ENCODE measurements at places on chromosomes 4 and X.

GRCh38 chrX:118720058-118720707 lies 7.2 kb upstream of the IL13RA1 start:
- DNase-seq, result no peak

DNA sequence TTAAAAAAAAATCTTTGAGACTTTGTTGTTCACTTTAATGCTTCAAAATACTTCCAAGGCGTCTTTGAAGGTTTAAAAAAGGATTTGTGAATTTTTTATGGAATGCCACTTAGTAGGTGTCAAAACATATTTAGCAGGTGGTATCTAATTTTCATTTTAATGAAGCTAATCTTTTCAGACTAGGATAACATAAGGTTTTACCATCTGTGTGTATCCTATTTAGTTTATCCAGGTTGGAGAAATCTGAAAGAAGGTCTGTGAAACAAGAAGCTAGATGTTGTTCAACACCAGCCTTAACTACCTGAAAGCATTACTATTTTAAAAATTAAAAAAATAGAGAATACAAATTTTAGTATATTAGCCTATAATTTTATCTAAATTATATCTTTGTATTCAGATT lies 193.4 kb downstream of the GRID2 start:
- no peak for DNase-seq

GRCh38 chr4:41611881-41612871 lies 74.2 kb downstream of the LIMCH1 start:
- DNase-seq, result no peak

GRCh38 chrX:40380655-40381488 lies 199.9 kb upstream of the ATP6AP2 start:
- DNase-seq, result no peak

GRCh38 chr4:80026100-80026499 lies 46.9 kb downstream of the ANTXR2 start:
- DNase-seq, result no peak

DNA sequence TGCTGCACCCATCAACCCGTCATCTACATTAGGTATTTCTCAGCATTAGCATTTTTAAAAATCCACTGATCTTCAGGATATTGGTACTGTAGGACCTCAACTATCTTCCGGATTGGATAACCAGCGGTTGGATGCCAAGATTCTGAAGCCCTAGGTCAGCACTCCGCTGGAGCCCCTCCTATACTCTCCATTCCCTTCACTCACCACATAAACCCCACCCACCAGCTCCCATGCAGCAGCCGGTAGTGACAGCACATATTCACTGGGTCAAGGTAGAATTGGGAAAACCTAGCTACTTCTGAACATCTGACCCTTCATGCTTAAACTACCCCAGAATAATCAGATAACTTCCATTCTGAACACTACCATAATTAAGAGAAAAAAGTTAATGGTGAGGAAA lies 134.9 kb downstream of the CORIN start:
- no peak for DNase-seq

GRCh38 chr4:38861791-38862190 lies 5.2 kb upstream of the TLR6 start:
- DNase-seq, result no peak

GRCh38 chrX:118423558-118423957 lies 72.1 kb upstream of the DOCK11 start:
- no peak for DNase-seq

DNA sequence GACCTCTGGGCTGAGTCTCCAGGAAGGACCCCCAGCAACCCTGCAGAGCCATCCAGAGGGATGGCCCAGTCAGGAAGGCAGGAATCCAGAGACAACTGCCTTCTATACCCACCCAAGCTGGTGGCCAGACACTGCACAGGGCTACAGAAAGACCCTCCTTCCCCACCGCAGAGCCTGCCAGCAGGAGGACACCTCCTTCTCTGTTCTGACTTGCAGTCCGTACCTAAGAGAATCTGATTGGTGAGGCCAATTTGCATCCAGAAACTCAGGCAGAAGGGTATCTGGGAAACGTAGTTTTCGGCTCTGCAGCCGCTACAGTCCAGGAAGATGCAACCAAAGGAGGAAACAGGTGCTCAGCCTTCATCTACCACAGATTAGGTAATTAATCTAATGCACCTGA lies 155.4 kb upstream of the FRG1 start:
- DNase-seq, result no peak

GRCh38 chr4:93317057-93317456 lies 511.5 kb upstream of the ATOH1 start:
- no peak for DNase-seq

GRCh38 chr4:155353923-155354540 lies 22.7 kb downstream of the MAP9 start:
- DNase-seq, result no peak

GRCh38 chr4:151678048-151678872 lies 82.5 kb downstream of the GATB start:
- DNase-seq, result no peak

GRCh38 chrX:137998619-137999018 lies 432.7 kb downstream of the ZIC3 start:
- no peak for DNase-seq

GRCh38 chr4:130233377-130234047 lies 1137.6 kb downstream of the C4orf33 start:
- no peak for DNase-seq

DNA sequence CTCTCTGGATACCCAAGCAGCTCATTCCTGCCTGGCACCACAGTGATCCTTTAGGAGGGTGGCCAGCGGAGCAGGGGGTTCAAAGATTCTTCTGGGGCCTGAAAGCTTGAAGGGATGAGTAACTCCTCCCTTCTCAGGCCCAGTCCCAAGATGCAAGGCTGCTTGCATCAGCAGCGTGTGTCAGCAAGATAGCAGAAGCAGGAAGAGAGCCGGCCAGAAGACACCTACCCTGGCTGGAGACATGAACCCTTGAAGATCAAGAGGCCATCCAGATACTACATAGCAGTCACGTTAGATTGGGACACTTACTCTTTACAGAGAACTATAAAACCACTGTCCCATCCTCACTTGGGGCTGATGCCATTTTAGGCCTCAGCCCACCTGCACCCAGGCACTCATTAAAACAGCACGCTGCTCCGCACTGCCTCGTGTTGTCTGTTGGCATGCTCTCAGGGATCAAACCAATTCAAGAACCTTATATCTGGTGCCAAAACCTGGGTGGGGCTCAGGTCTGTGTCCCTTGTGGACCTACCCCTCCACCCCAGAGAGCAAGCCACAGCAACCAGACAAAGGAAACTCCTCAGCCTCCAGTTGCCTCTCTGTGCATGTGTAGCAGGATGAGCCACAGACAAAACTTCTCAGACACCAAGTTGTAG lies 6.5 kb downstream of the UGT2B17 start:
- no peak for DNase-seq

DNA sequence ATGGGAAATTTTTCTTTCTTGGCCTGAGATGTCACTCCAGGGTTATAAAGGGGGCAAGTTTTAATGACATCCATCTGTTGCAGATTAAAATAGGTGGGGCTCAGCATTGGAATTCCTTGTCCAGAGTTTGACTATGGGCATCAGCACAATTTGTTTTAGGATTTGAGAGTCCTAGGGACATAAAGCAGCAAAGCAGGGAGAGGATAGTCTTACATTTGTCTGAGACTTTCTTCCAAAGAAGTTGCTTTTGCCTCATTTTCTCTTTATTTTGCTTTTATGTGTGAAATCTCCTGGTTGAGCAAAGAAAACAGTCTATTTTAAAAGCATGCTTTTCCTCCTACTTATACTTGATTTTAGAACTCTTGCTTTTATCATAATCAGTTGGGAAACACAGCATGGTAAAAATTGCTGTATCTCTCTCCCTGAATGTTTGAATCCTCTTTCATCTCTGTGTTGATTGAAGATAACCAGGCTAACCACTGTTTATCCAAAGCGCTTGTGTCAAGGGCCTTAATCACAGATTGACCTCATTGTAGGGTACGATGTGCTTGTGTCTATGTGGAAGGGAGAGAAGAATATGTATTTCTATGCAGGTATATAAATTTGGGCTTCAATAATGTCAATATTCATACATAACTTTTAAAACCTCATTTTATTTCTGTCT lies 121.5 kb downstream of the ANK2 start:
- no peak for DNase-seq

- no peak for DNase-seq
Observed at GRCh38 chrX:10126834-10127233, 29.9 kb upstream of the CLCN4 start.

DNA sequence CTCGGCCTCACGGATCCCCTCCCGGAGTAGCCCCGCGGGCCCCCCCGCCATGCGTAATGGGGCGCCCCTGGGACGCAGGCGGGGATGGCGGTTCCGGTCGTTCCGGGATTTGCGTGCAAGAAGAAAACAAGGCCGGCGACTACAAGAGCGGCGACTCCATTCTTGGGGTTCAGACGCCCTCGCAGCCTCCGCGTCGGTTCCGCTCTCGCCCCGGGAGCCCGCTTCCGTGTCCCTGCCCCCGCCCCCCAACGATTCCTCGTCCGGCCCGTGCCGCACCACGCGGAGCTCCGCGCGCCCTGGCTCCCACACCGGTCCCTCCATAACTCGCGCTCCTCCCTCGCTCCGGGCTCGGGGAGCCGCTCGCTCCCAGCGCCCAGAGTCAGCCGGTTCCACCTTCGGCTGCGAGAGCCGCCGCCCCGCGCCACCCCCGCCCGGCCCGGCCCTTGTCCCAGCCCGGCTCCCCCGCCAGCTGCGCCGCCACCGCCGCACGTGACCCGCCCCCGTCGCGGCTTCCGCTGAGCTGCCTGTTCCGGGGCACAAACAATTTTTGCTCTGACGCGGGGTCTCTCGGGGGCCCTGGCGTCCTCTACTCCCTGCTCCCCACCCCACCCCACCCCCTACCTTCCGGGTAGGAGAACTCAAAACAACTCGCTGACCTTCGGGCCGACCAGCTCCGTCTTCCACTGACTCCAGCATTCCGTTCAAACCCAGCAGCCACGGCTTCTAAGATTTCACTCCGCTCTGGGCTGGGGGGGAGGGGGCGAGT lies 78.8 kb upstream of the BCOR start:
- DNase-seq, result no peak

GRCh38 chr4:105470766-105471165 lies 3.1 kb downstream of the PPA2 start:
- DNase-seq, result no peak

- DNase-seq, result no peak
Observed at GRCh38 chr4:144611850-144612249, 34.1 kb upstream of the HHIP start.

GRCh38 chrX:16586377-16587112 lies 63.4 kb upstream of the S100G start:
- no peak for DNase-seq

GRCh38 chrX:97397371-97397770 lies 513.7 kb downstream of the RPA4 start:
- DNase-seq, result no peak

- DNase-seq, result no peak
Observed at GRCh38 chr4:182530451-182530850, 287.2 kb downstream of the TENM3 start.

DNA sequence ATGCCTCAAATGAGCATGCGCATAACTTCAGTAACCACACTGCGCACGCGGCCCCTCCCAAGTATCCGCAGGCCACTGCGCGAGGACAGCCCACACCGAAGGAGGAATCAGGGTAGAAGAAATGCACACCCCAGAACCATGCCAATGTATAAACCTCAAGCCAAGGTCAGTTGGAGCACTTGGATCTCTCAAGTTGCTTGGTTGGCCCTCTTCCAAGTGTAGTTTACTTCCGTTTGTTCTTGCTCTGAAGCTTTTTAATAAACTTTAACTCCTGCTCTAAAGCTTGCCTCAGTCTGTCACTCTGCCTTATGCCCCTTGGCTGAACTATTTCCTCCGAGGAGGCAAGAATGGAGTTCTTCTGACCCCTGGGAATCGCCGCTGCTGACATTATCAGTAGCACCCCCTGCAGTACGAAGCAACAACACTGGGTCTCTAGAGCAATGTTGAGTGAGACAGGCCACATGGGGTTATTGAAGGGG lies 22.0 kb upstream of the SPINK2 start:
- no peak for DNase-seq

GRCh38 chr4:94221916-94222315 lies 14.3 kb downstream of the SMARCAD1 start:
- no peak for DNase-seq

- no peak for DNase-seq
Observed at GRCh38 chr4:77076889-77077635, 1.3 kb upstream of the CCNI start.

GRCh38 chrX:23770142-23770541 lies 12.8 kb upstream of the SAT1 start:
- no peak for DNase-seq

DNA sequence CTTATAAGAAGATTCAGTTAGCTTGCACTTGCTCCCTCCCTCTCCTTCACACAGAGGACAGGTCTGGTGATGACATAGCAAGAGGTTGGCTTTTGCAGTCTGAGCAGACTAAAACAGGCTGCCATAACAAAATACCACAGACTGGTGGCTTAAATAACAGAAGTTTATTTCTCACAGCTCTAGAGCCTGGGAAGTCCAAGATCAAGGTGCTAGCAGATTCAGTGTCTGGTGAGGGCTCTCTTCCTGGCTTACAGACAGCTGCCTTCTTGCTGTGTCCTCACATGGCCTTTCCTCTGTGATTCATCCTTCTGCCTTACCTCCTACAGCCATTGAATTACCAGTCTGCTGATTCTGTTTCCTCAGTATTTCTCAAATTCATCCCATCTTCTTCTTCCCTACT lies 13.1 kb downstream of the RP2 start:
- no peak for DNase-seq

GRCh38 chrX:106286053-106286650 lies 118.0 kb downstream of the PWWP3B start:
- no peak for DNase-seq

DNA sequence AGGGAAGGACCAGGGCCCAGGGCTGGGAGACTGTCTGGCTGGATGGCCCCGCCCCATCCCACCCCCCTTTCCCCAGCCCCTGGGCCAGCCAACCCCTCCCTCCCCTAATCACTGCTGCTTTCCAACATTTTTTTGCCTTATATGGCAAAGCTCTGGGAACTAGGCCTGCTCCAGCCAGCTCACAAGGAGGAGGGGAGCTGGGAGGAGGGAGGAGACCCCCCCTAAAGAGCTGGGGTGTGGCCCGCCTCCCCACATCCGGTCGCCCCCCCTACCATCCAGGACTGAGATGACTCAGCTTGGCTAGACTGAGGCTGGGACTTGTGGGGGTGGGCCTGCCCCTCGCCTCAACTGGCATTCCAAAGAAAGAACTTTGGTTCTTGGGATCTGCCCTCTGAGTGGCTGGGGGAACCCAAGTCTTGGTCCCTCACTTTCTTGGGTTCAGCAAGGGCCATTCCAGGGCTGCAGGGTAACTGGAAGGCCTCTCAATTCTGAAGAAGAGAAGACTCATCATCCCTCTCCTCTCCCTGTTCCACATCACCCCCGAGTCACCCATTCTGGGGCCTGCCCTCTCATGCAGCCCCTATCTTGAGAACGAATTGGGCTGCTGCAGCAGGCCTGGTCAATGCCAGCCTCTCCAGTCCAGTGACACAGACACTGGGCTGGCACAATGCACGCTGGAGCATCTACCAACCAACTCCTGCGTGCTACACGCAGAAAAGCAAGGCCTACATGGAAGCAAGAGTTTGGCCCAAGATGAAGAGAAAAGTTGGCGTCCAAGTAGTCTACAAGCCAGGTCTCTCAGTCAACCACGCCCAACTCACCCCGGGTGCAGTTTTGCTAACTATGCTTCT lies 4.8 kb downstream of the FLNA start:
- peak; percentile 64 for DNase-seq

- no peak for DNase-seq
Observed at GRCh38 chr4:84920617-84921016, 45.9 kb downstream of the WDFY3 start.
